ENCODE measurements at places on chromosomes 5 and 9.

DNA sequence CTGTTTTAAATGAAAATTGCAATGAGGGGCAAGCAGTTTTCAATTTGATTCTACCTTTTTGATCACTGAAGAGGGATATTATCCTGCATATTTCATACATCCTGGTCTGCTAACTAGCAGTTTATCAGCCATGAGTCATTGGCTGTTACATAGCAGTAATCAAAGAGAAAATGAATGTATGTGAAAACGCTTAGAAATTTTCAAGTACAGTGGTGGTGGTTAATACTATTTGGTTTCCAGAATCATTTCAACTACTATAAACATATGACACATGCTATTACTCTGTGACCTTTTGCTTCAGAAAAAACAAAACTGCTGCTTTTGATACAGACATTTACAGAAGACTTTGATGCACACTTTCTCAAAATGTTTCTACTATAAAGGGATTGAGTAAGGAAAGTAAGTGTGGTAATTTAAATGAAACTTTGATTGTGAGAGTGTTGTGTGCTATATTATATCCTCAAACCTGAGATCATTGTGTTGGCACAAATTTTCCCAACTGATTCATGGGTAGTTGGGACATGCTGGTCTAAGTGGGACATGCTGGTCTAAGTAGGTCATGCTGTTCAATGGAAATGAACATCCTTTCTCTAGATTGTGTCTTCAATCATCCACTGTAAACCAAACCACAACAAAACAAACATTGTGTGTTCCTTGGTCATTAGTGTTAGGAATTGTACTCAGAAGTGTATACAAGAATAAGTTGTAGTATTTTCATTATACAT is 5.1 kb downstream of the RNF14 start:
- no peak for DNase-seq

GRCh38 chr5:81268521-81269196 is 32.7 kb upstream of the ZCCHC9 start:
- peak; percentile 56 for DNase-seq

GRCh38 chr5:137778772-137779564 is 24.8 kb upstream of the HNRNPA0 start:
- peak; percentile 82 for DNase-seq

DNA sequence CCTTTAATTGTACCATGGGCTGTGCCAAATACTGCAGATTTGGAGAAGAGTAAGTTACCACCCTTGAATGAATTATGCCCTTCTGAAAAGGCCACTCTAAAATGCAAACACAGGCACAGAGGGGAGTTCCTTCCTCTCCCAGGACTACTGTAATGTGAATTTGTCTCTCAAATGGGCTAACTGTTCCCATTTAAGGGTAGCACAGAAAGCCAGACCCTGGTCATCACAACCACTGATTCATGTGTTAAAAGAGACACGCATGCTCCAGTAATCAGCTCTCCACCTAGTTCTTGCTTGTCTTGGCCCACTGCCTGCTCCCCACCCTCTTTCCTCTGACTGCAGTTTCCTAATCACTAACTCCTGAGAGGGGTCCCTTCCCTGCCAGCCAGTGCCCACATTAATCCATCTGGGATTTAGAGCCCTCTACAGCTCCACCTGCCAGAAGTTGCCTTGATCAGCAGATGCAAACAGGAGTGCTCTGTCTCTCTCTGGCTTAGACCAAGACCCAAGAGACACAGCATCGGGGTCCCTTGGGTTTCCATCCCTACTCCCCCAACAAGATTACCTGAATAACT is 382.4 kb downstream of the TMEM167A start:
- no peak for DNase-seq

- no peak for DNase-seq
These were observed 51.7 kb downstream of the CCDC180 start for GRCh38 chr9:97359147-97359546.

GRCh38 chr5:126043688-126044087 is 379.5 kb upstream of the GRAMD2B start:
- no peak for DNase-seq

DNA sequence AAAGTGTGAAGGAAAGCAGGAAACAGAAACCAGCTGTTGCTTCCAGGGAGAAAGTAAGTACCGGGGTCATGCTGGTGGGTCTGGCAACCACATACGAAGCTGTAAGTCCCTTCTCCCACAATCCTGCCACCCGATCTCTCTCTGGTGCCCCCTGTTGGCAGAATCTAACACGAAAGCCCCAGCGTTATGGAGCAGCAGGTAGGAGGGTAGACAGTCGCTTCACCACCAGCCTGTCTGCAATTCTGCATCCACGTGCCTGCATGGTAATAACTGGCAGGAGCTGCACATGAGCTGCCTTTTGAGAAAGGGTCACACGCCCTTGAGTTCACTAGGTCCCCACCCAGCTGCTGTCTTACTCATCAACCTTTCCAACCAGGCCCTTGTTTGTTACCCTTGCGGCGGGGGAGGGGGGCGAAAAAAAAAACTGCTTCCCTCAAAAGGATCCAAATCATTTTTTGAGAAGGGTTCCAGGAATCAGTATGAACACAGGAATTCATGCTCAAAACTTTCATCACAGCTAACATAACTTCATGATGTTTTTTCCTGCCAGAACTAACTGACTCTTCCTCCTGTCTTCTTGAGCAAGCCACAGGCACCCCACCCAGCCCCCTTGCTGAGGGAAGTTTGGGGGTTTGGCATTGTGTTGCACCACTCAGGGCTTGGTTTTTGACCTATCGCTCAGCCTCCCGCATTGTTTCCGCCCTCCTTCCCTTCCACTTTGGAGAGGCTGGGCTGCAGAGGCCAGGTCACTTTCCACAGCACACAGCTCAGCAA is 19.6 kb upstream of the TMEM252 start:
- peak; percentile 50 for DNase-seq

GRCh38 chr5:132267166-132267739 is 9.8 kb downstream of the PDLIM4 start:
- no peak for DNase-seq

DNA sequence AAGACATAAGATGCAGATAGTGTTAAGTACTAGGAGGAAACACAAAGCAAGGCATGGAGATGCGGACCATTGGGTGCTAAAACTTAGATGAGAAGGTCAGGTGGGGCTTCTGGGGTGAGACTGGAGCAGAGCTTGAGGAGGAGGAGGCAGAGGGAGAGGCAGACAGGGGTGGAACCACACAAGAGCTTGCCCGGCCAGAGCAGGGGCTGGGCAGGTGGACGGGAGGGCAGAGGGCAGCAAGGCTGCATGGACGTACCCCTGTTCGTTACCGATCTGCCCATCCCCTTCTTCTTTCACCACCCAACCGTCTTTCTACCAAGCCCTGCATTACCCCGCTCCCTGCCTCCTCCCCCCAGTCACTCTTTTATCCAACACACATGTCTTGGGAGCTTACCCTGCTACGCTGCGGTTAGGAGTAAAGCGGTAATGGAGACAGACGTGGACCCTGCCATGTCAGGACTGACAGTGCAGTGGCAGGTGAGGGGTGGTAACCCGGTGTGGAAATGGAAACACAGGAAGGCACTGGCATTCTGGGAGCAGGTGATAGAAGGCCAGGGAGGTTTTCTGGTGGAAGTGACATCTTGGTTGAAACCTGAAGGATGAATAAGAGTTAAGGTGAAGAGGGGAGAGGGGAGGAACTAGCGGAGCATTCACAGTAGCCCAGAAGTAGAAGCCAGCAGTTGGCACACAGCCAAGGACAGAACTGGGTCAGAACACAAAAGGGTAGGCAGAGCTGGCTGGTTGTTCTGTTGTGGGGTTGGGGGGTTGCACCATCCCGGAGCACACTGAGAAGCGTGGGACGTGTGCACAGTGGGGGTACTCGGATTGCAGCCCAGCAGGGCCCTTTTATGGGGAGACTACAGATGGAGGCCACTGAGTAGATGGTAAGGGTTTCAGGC is 167.2 kb downstream of the CACNA1B start:
- DNase-seq: no peak

DNA sequence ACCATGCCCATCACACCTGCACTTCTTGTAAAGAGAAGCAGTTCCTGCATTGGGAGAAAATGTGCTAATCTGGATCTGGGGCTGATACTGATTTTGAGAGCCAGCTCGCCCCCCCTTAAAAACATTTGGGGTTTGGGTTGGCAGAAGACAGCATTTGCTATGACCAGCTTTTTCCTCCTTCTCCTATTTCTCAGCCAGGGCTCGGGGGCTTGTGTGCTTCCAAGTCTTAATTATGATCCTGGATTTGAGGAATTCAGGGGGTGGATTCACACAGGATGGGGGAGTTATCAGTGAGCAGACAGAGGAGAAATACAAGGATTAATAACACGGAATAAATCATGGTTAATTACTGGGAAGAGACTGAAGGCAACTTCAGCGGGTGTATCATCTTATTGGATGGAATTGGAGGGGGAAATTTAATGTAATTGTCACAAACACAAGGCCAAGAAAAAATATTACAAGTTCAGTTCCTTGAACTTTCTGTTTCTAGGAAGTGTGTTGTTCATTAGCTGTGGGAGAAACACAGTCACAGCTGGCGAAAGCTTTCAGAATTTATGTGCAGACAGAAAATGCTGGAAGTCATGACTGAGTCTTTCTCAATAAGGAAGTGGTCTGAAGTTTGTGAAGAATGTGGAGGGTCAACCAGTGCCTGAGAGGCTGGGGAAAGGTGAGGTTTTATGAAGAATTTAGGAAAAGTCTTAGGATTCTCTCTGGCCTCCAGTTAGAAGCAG is 15.3 kb downstream of the C9orf152 start:
- DNase-seq: no peak

DNA sequence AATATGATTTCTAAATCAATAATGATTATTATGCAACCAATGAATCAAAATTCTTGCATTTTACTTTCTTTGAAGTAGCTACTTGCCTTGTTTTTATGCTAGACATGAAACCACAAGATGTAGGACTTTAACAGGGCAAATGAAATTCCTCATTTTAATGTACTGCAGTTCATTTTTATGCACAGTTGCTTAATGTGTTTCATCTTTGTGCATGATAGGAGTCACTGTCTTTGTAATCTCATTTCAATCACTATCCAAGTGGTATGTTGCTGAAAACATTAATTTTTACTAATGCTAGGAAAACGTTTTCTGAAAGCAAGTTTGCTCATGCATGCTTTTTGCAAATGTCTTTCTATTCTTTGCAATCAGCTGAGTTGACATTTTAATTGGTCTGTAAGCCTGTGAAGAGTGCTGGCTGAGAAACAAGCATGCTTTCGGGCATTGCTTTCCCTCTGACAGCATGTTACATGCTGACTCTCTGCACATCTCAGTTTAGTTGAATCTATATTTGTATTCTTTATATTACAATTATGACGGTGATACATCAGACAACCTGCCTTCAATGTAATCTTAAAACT is 535.0 kb upstream of the CDH18 start:
- no peak for DNase-seq

DNA sequence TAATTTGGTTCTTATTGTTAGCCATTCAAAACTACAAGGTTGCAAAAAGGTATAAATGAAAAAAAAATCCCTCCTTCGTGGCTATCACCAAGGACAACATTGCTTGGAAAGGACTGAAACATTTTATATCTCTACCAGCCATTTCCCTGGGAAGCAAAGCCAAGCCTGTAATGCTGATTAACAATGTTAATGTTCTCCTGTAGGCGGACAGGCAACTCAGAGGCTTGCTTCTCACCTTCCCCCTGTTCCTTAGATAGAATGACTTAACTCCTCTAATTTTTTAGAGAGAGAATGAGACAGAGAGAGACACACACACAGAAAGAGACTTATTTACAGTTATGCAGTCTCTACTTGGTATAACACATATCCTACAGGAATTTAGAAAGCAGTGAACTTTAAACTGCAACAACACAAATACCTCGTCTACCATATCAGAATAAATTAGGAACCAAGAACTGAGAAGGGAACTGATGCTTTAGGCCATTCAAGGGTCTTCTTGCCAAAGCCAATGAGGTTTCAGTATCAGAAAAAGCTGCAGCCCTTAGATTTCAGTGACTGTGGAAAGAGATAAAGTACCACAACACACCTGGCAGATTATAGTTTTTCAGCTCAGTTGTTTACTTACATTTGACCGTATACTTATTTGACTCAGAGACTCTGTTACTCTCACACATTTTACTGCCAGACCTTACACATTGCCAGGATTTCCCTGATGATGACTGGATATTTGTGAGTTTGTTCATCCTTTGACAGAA is 20.9 kb upstream of the MAN2A1 start:
- DNase-seq: no peak

DNA sequence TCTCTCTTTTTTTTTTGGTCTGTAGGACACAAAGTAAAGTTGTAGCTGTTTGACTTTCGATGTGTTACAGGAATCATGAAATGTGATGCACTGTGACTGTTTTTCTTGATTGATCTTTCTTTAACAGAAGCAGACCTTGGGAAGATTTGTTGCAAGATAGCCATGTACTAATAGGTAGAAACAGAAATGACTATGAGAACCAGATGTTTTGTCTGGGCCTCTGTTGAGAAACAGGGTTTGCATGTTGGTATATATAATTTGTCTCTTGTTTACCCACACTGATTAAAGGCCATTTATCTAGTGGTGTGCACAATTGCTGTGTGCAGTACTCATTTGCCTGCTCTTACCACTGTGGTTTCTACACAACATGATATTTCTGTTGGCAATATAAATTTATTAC is 125.1 kb downstream of the HACD4 start:
- no peak for DNase-seq

DNA sequence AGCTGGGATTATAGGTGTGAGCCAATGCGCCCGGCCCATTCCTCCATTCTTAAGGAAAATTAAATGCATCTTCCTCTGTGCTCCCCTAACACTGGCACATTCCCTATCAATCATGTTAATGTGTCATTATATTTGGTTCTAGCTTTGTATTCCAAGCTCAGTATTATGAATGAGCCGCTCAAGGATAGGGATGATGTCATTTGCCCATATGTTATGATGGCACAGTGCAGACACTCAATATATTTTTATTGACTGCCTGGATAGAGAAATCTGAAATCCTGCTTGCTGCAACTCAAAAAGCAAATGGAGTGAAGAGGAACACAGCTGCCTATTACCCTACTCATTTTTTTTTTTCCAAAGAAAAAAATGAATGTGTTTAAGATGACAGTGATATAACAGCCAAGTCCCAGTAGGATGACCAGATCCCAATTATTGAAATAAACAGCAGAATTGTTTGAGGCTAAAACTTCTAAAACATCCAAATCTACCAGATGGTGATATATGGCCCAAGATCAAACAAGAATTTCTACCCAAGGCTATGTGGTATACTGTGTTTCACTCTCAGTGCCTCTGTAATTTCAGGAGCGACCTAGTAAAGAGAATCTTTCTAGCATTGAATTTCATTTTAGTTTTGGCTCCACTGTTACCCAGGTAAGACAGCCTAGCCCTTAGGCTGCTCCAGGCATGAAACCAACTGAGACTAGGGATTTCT is 16.3 kb downstream of the SUSD1 start:
- no peak for DNase-seq

- no peak for DNase-seq
These were observed 863.2 kb downstream of the PTPRD start for GRCh38 chr9:9749591-9749990.

DNA sequence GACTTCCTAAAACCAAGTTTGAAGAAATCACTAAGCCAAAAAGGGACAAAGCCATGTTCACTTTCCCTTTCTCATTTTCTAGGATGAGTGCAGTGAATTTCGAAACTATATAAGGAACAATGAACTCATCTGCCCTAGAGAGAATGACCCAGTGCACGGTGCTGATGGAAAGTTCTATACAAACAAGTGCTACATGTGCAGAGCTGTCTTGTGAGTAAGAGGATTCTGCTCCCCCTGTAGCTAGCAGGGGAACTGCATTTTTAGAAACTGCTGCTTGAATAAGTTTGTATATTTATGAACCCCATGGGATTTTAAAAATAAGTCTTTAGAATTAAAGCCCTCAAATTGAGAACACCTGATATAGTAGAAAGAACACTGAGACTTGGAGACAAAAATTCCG is 42.7 kb upstream of the SPINK14 start:
- peak; percentile 41 for DNase-seq
